ENCODE measurements at places on chromosomes 1 and 21.

DNA sequence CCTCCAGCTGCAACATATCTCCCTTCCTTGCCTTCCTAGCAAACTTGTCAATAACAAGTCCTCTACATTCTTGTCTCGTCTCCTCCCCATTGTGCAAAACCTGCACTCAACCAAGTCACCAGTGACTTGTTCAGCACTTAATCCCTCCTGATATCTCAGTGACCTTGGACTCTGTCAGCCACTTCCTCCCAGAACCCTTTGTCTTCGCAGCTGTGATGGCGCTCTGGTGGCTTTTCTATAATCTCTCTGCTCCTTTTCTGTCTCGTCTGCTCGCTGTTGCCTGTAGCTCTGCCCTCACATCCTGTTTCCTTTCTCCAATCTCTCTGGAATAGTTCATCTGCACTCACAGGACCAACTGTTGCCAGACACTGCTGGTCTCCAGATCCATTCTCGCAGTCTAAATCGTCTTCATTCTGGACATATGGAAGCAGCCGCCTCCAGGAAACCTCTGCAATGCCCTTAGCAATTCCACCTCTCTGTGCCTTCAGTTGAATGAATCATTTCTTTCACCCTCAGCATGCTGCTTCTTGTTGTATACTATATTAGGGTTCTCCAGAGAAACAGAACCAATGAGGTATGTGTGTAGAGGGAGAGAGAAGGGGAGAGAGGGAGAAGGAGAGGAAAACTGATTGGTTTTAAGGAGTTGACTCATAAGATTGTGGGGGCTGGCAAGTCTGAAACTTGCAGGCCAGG is 17.4 kb upstream of the IFNAR2 start:
- DNase-seq: no peak

GRCh38 chr1:1206966-1207531 is 657 bp upstream of the TNFRSF18 start:
- DNase-seq: no peak

DNA sequence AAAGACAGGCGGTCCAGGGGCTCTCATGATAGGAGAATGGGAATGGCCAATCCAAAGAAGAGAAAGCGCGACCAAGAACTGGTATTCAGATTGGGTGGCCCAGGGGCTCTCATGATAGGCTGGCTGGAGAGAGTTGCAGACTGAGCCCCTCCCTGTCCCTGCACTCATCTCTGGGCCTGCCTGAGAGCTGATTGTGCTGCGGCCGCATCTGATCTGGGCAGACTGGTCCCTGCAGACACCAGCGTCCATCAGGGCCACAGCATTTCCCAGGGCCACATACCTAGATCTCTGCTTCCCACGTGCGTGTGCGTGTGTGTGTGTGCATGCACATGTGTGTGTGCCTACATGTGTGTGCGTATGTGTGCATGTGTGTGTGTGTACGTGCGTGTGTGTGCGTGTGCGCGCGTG is 30.4 kb upstream of the MAN1C1 start:
- no peak for DNase-seq

DNA sequence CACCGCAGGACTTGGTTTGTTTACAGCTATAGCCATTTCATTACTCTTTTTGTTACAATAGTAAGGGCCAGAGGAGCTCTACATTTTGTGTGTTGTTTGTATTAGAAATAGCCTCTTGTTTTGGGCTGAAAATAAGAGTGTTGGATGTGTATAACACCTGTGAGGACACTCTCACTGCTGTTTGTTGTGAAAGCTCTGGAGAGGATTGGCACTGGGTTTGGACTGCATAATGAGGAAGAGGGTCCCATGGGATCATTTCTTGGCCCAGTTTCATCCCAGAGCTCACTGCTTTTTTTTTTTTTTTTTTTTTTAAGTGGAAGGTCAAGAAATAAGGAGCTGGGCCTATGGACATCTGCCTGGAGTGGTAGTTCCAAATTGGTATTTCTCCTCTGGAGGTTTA is 61.6 kb upstream of the KIAA0040 start:
- no peak for DNase-seq

GRCh38 chr1:54553602-54554313 is 5.7 kb downstream of the ACOT11 start:
- no peak for DNase-seq

DNA sequence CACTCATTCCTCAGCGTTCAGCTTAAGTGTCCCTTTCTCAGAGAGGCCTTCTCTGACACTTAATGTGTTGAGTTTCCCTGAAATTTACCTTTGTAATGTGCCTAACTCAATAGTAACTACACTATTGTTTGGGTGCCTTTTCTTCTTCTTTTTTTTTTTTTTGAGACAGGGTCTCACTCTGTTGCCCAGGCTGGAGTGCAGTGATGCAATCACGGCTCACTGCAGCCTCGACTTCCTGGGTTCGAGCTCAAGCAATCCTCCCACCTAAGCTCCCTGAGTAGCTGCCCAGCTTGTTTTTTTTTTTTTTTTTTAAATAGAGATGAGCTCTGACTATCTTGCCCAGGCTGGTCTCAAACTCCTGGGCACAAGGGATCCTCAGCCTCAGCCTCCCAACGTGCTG is 50.1 kb downstream of the ARHGEF11 start:
- DNase-seq: no peak

DNA sequence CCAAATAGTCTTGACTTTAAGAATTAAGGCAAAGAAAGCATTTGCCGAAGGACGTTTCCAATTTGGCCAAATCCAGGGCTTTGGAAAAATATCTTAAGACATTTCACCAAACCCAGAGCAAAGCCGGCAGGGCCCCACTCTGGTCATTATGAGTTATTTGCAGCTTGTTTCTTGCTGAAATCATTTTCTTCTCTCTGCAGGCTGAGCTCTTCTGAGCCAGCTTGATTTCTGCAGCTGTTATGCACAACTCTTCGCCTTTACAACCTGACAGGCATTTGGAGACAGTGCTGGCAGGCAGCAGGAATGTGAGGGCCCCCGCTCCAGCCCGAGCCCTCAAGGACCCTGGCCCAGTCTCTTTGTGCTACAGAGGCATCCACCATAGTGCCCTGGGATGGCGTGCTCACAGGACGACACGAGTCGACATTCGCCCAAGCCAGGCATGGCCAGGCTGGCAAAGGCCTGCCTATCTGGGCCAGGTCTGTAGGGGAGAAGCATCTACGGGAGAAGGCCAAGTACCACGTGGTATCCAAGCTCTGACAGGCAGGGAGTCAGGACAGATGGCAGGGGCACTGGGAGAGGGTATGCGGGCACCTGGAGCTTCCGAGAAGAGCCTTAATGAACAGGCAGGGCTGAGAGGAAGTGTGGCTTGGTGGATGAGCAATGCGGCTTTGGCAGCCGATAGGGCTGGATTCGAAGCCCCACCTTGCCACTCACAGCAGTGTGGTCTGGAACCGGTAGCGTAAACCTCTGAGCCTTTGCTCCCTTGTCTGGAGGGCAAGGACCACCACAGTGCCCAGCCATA is 32.3 kb downstream of the SYF2 start:
- DNase-seq: no peak

DNA sequence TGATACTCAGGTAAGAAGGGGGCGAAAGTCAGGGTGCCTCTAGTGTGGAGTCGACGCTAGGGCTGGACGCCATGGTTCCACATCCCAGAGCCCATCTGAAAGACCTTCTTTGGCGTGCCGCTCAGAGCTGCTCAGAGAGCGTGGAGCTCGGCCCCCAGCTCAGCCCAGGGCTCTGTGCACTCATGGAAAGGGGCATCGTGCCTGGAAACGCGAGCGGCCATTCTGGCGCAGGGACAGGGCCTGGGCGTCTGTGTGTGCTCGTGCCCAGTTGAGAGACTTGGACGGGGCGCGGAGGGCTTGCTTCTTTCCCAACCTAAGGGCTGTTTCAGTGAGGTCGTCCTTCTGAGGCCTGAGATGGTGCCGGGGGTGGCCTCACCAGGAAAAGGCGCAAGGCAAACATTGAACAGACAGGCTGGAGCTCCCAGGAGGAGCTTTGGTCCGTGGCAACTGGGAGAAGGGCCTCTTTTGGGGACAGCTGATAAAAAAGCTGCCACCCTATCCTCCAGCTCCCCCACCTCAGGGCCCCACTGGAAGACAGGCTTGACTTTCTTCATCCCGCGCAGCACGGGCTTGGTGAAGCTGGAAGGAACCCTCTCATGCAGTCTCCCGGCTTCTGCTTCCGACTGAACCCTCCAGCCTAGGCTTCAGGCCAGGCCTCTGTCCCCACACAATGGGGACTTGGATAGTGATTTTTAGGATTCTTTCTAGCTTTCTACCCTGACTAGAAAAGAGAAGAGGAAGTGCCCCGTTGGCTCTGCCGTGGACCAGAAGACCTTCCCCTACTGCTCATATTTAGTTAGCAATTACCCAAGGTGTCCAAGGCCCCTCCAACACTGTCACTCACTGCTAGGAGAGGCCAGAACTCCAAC is 77.1 kb downstream of the CD58 start:
- no peak for DNase-seq

DNA sequence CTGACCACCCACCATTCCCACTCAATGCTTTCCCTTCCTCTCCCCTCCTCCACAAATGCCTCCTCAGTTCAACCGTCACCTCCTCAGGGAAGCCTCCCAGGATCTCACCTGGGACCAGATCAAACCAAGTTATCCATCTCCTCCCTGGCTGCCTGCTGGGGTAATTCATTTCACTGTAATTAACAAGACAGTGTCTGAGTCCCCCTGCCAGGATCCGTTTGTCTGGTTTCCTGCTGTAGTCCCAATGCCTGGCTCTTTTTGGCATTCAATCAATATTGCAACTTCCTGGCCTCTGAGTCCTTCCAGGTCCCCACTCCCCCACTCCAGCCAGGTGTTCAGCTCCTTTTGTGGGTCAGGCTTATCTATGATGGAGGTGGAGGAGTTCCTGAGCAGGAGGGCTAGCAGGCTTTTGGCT is 687.7 kb downstream of the PTPRU start:
- no peak for DNase-seq

DNA sequence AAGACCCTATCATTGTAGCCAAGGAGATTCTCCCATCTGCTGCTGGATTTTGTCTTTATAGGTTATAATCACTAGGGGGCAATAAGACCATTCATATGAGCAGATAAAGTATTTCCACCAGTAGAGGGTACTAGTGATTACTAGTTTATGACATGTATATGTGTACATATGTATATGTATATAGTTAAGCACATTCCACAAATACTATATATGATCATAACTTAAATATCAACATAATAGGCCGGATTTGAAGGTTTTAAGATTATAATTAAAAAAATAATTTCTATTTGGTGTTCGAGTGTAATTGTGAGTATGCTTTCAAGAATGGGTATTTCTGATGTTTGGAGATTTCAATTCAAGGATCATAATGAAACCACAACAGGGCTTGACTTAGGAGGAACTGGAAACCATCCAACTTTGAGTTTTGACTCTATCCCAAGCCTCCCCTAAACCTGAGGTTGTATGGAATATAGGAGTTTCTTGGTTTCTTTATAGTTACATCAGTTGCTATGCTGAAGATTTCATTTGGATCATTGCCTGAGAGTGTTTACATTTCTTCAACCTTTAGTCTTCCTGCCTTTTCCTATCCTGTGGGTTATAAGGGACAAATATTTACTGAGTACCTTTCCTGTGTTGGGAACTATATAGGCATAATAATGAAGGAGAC is 16.9 kb downstream of the TCEANC2 start:
- peak; percentile 39 for DNase-seq

DNA sequence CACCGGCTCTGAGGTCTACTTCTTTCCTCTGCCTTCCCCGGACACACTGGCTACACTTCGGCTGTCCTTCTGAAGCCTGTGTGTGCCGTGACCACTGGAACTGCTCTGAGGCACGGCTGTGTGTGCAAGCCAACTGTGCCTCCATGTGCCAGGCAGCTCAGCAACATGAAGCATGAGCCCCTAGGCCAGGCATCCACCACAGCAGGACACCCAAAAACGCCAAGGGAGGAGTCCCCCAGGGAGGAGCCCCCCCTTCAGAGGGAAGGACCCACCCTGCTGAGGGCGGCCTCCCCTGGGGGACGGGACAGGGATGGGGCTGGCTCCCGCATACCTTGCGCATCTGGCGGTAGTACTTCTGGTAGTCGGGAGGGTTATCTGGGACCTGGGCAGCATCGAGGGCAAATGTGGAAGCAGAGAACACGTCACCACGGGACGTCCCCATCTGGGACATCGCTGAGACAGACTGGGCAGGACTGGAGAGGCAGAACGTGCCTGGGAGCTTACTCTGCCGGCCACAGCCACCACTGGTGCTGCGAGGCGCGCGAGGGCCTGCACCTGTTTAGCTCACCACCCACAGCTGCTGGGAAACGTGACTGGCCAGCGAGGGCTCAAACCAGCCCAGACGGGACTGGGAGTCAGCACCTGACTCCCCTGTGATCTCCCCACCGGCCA is 20.5 kb downstream of the LSS start:
- DNase-seq: no peak

DNA sequence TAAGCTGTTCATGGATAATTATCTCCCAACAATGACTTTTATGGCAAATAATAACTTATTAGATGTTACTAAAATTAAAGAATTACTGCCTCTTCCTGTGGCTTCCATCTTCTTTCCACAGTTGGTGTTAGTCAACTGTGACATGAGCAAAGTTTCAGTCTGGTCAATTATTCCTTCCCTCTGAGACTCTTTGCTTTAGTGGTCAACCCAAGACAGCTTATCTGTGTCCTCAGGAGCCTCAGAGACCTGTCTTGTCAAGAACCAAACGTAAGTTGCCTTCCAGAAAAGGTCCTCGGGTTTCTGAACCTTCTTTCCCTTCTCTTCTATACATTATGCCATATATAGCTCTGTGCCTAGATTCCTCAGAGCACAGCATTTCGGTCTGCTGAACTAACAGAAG is 263.2 kb upstream of the ZP4 start:
- DNase-seq: no peak

All from HFF-Myc (cell line).